ENCODE measurements at places on chromosomes 5 and 9.

GRCh38 chr5:180313677-180314505, 22.0 kb upstream of the MAPK9 start:
- DNase-seq = peak; percentile 60

DNA sequence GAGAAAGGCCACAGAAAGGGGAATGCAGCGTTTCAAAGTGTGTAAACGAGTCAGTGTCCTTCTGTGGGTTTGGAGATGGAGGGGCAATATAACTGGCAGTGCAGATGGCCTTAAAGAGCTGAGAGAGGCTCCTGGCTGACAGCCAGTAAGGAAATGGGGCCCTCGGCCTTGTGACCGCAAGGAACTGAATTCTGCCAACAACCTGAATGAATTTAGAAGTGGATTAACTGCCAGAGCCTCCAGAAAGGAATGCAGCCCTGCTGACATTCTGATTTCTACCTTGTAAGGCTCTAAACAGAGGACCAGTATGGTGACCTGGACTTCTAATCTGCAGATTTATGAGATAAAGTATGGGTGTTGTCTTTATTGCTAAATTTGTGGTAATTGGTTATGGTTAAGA, 17.5 kb upstream of the NREP start:
- DNase-seq = no peak

DNA sequence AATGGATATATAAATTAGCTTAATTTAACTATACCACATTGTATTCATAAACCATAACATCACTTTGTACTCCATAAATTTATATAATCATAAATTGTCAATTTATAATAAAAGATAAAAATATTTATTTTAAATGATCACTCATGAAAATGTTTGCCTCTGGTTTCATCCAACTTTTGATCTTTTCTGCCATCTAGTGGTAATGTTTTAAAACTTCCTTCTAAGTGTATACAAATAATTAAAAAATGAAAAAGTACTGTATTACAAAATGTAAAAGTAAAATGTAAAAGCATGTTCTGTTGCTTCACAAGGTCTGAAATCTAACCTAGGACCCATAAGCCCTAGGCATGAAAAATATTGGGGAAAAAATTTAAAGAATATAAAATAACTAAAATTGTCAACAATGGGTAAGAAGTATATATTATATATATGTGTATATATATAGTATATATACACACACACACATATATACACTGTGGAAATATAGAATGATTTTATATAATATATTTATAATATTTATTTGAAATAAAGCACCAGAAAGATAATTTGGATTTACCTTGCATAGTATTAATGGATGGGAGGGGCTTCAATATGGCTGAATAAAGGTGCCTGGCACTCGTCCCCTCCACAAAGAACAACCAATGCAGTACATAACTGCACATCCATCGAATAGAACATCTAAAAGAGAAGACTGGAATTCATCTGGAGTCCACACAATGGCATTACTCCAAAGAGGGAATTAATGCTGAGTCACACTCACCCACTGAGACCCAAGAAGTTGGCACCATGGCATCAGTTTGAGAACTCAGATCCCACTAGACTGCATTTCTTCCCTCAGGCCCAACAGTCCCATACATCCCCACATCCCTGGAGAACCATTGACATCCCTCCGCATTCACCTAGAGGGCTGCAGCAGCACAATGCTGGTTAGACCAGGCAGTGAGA, 32.5 kb downstream of the ANXA1 start:
- no peak for DNase-seq

GRCh38 chr9:5562806-5563416, 52.6 kb downstream of the PDCD1LG2 start:
- no peak for DNase-seq

GRCh38 chr5:131224387-131225201, 39.3 kb upstream of the CDC42SE2 start:
- DNase-seq = peak; percentile 72

GRCh38 chr9:114000063-114000454, 78.0 kb downstream of the AMBP start:
- no peak for DNase-seq

- no peak for DNase-seq
Measured at GRCh38 chr5:57225553-57225952, 51.7 kb downstream of the GPBP1 start.

DNA sequence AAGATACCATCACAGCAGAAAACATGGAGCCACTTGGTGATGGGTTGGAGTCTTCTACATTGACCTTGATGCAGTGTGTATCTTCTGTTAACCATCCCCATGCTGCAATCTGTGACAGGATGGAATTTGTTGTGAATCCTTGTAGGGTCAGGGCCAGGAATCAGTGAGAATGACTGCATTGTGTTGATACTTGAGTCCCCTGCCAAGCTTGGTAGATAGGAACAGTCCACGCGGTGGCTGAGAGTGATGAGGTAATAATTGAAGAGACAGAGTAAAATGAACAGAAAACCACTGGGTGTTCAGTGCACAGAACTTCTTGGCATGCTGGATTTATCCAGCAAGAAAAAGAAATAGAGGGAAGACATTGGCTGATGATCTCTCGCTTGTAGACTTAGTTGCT, 217.5 kb downstream of the MAN2A1 start:
- no peak for DNase-seq

DNA sequence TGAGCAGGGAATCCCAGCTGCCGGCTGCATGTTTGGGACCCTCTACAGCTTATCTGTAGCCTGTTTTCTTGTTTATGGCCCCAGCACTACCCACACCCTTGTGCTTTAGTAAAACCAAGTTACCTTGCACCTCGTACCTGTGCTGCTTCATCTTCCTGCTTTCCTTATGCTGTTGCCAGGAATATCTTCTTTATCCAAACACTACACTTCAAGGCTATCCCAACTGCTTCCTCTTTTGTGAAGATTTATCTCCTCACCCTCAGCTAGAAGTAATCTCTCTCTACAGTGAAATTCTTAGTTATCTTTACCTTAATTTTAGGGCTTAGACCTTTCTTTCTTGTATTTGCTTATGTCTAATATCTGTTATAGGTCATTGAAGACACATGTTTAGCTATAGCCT, 171.1 kb downstream of the KDM4C start:
- DNase-seq = no peak

GRCh38 chr9:38434365-38434764, 10.1 kb upstream of the IGFBPL1 start:
- no peak for DNase-seq

GRCh38 chr5:151721812-151722391, 35.2 kb upstream of the SPARC start:
- no peak for DNase-seq

DNA sequence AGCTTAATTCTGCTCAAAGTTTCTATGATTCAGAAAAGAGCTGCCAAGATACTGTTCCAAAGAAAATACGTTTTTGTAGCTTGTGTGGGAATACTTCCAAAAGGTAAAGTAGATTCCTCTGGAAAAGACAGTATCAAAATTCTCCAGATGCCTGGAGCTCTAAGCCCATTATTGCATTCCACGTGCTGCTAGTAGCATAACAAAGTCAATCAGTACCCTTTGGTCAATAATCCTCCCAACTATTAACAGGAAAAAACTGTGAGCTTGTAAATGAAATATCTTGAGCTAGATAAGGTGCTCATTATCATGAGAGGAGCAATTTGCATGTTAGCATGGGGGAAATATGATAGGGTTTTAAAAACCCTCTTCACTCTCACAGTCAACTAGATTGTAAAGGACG, 229.5 kb upstream of the TYRP1 start:
- no peak for DNase-seq

DNA sequence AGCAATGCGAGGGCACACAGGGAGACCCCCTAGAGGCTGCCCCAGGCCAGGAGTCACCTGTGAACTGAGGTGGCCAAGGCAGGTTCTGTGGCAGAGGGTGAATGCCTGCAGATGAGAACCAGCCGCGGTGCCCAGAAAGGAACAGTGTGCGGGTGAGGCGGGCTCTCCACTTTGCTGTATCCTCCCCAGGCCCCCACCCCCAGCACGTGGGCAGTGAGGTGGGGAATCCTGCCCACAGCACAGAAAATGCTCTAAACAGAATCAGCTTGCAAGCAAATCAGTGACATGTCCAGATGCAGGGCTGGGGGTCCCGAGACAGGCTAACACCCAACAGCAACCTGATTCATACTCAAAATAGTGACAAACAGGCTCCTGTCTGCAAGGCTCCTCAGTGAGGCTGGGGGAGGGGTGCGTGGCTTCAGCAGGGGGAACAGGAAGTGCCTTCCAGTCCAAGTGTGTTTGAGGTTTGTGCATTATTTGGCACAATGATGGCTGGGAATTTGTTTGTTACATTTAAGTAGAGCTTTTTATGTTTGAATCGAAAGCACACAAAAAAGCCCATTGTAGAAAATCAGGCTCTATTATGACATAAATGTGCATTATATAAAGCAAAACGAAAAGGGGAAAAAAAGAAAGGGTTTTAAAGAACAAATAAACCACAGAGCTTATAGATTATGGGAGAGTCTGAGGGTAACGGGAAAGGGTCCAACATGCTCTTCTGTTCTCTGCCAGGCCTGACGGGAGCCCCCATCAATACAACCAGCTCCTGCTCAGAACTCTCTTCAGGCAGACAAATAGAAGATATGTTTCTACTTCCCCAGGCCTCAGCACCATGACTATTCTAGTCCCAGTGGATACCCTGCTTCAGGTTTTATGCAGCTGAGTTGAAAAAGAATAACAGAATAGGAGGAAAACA, 201.3 kb downstream of the HSD17B3 start:
- no peak for DNase-seq

GRCh38 chr5:169933127-169933526, 47.2 kb downstream of the INSYN2B start:
- no peak for DNase-seq

- no peak for DNase-seq
Measured at GRCh38 chr9:30411571-30411970, 1972.9 kb upstream of the ACO1 start.

- no peak for DNase-seq
Measured at GRCh38 chr5:118544887-118545449, 443.4 kb downstream of the DTWD2 start.

- no peak for DNase-seq
Measured at GRCh38 chr9:97808415-97808814, 44.6 kb upstream of the FOXE1 start.

Measured in GM06990 (cell line).